ENCODE measurements at places on chromosomes 7 and 10.

GRCh38 chr7:139181404-139181803 lies 49.6 kb upstream of the UBN2 start:
- DNase-seq = no peak

DNA sequence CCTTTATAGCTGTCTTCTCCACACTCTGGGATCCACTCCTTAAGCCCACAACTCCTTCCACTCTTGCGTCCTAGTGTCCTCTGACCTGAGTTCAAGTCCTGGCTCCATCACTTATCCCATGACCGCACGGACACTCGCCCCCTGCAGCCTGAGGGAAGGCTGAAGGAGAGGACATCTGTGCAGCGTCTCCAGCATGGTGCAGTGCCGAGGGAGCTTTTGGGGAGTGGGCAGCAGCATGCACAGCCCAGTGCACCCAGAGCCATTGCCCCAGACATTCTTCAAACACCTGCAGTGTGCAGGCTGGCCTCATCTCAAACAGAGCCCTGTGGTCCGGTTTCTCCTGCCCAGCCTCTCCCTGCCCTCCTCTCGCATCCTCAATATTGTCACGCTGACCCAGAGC lies 317.1 kb upstream of the ZMIZ1 start:
- no peak for DNase-seq

DNA sequence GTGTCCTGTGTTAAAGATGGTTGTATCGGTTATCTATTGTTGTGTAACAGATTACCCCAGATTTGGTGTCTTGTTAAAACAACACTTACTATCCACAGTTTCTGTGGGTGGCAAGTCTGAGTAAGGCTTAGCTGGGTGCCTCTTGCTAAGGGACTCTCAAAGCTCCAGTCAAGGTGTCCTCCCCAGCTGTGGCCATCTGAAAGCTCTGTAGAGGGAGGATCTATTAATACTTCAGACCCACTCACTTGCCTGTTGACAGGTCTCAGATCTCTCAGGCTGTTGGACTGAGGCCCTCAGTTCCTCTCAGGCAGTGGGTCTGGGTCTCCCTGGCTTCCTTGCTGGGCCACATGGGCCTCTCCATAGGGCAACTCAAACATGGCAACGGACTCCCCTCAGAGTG lies 19.6 kb downstream of the ARID5B start:
- no peak for DNase-seq

- no peak for DNase-seq
Measured at GRCh38 chr7:55056577-55057480, 38.0 kb downstream of the EGFR start.

- no peak for DNase-seq
Measured at GRCh38 chr10:70549351-70549961, 53.1 kb downstream of the PRF1 start.

DNA sequence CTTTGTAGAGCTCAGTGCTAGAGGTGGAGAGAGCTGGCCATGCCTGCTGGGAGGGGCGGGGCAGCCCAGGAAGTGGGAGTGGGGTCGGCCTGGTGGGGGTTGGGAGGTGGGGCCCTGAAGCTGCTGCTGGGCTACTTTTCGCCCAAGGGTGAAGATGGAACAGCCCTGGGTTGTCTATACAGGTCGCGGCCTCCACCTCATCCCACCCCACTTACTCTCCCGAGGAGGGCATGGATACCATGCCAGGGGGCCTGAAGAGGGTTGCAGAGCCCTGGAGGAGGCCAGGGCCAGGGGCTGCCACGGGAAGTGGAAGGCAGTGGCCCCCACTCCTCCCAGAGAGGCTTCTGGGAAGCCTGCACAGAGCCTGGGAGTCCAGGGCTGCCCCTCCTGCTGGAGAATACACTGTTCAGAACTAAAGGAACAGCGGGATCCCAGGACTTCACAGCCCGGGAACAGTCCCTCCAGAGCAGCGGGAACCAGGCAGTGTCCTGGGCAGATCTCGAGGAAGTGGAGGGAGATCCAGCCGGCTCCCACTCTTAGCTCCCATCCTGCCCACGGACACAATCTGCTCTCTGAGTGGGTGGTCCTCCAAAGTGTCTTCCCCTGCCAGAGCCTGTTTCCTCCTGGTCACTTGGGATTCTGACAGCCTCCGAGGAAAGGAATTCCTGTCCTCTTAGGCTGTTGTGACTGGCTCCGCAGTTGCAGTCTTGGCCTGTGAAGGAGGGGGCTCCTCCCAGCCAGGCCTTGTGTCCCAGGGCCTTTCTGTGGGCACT lies 23.5 kb downstream of the MAT1A start:
- DNase-seq = no peak

- no peak for DNase-seq
Measured at GRCh38 chr7:155618708-155619633, 25.5 kb upstream of the RBM33 start.

GRCh38 chr7:99218406-99219184 lies 10.7 kb upstream of the KPNA7 start:
- DNase-seq = no peak

- no peak for DNase-seq
Measured at GRCh38 chr7:2546776-2547586, 8.3 kb downstream of the BRAT1 start.

DNA sequence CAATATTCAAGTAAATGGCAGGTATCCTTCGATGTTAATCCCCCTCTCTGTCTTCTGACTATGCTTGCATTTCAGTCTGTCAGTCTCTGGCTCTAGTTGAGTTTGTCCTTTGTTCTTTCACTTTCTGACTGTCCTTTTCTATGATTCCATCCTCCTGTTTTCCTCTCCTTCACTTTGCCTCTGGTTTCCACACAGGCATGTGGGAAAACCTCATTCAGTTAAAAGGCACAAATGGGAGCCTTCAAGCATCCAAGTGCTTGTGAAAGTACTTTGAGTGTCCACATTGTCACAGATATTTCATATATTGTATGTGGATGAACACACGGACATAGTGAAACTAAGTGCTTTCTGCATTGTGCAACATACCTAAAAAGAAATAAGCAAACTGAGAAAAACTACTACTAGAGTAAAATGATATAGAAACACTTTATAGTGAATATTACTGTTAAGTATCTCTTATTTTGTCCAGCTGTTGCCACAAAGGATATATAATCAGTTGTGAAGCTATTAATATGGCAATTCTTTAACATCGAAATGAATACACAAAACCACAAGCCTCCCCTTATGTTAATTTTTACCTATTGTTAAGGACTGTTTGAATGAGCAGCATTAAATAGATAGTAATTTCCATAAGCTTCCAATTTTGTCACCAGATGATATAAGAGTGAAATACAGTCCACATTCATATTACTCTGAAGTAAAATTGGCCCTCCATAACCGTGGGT lies 71.7 kb downstream of the NRBF2 start:
- no peak for DNase-seq

- no peak for DNase-seq
Measured at GRCh38 chr10:110919971-110920881, 822 bp downstream of the SHOC2 start.

GRCh38 chr7:101400751-101401150 lies 38.1 kb downstream of the COL26A1 start:
- DNase-seq = no peak

DNA sequence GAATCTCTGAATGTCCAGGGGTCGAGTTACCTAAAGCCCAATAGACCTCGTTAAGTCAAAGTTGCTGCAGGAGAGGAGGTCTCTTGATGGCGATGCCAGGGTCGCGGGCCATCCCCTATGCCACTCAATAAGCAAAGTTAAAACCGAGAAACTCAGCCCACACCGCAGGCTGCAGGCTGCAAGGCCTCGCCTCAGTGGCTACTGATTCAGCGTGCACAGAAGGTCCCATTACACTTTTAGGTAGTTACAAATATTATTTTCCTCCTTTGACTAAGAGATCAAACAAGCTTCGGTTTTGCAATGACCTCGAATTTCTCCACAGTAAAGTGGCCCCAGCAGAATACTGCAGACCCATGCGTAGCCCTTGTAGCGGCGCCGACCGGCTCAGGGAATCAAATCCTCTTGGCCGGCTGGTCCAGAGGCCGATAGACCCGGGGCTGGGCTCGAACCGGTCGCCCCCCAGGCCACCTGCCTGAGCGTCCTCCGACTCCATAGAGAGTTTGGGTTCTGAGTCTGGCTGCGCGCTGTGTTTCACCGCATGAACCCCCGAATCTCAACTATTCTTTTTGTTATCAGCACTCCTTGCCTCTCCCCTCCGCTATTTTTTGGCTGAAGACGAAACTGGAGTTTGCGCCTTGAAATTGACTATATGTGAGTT lies 2.3 kb downstream of the C1QL3 start:
- DNase-seq = no peak

DNA sequence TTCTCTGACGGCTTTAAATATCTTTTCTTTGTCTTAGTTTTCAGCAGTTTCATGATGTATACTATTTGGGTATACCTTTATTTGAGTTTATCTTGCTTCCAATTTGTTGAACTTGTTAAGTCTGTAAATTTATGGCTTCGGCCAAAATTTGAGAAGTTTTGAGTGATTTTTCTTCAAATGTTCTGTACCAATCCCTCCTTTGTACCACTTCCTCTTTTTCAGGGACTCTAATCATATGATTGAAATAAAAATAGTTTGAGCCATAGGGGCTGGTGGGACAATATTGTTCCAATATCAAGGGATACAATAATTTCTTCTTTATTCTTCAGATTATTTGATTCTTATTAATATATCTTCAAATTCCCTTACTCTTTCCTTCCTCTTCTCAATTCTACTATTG lies 43.1 kb upstream of the CTTNBP2 start:
- DNase-seq = no peak

GRCh38 chr7:122438492-122438891 lies 133.9 kb upstream of the FEZF1 start:
- DNase-seq = no peak

GRCh38 chr10:11934262-11934661 lies 108.3 kb downstream of the UPF2 start:
- DNase-seq = no peak

DNA sequence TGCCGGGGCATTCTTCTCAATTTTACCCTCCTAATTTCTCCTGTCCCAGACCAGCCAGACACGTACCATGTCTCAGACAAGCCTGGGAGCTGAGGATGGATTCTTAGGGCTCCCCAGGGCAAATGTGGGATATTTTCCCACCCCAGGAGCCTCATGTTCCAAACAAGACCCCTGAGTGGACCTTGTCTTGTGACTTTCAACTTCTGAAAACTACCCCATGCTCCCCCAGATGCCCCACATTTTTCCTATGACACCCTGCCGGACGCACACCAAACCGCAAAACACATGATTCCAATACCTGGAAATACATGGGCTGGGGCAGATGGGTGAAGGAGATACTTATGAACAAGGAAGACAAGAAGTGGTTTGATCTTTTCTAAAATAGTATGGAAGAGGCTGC lies 874 bp downstream of the GIMAP5 start:
- DNase-seq = no peak

DNA sequence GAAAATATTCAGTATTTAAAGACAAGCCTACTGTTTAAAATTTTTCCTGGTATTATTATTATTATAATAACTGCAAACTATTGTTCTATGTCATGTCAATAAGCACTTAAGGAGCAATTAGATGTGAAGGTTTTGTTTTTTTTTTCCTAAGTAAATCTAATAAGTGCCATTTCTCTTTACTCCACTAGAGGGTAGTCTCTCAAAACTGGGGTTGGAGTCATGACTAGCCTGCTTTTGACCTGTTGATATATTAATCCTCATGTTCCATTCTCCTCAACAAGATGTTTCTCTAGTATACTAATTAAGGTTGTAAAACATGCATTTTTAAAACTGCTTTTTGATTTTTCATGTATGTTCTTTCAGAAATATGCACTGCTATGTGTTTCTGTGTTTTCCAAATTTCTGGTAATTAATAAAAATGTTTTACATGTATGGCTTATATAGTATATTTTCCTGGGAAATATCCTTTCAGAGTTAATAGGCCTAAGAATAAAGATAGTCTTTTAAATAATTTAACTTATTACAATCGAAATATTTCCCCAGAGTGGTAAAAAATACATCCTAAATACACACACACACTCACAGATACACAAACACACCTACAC lies 1.0 kb upstream of the LRRN3 start:
- DNase-seq = no peak

DNA sequence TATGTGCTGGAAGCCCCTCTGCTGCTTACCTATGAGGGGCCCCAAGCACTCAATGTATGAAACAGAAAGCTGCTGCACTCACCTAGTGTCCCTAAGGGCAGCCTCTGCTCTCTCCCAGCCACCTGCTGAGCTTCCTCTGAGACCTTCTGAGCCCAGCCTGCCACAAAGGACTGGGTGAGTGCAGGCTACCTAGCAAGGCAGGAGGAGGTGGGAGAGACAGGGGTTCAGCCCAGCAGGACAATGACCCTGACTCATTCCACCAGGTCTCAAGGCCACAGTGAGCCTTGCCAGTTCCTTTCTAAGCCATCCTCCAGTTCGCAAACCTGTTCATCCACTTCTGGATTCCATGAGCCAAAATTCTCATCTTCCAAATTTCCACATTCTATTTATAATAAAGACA lies 16.3 kb downstream of the VOPP1 start:
- DNase-seq = no peak

DNA sequence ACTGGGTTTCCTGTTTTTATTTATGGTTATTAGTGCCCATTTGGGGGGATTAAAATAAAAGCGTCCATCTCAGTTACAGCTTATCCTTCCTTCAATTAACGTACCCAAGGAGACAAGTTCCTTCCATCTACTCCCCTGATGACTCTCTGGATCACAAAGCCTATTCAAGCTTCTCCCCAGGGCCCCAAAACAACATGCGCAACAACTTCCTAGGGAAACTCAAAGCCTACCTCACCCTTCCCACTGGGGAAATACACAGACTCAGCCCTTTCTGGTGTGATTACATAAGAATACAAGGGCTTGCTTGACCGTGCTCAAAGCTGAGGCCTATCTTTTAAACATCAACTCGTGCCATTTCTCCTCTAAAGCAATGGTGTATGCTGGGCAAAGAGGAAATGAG lies 112.4 kb downstream of the CDK6 start:
- DNase-seq = no peak

GRCh38 chr10:86836044-86836443 lies 79.6 kb downstream of the BMPR1A start:
- no peak for DNase-seq

DNA sequence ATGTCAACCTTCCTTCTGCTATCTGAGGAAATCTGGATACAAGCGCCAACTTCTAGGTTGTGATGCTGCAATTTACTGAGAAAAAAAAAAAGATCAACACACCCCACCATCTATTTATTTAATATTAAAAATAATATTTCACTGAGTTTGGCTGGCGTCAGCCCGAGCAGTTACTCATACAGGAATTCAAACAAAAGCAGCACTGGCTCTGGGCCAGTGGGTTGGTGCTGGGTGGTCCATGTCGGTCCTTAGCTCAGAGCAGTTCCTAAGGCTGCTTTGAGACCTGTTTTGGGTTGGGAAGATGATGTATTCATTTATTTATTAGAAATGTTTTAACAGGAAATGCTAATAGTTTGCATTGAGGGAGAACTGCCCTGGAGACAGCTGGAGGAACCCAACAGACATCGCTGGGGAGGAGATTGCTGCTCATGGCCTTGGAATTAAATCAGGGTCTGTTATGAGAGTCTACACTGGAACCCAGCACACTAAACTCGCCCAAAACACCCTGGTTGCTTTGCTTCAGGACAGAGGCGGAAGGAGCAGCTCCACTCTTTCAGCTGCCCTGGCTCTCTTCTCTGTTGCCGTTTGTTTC lies 36.3 kb upstream of the GOT1 start:
- DNase-seq = no peak
